ENCODE measurements at places on chromosomes 7 and 10.

- H3K27ac ChIP-seq: peak overlapping the region; percentile 1
- peaks cover 33% of the 10 kb centered on the region for H3K4me1 ChIP-seq
- no peak overlapping the region for H3K4me3 ChIP-seq
These were observed 22.8 kb downstream of the GNA12 start for GRCh38 chr7:2821161-2821841.

- H3K36me3 ChIP-seq: peaks cover 48% of the 10 kb centered on the region
- H3K4me3 ChIP-seq: no peak overlapping the region
- peak overlapping the region; percentile 2 for H3K27ac ChIP-seq
- H3K4me1 ChIP-seq: peaks cover 4% of the 10 kb centered on the region
- DNase-seq: peak; percentile 74
- H3K27me3 ChIP-seq: no peaks in the 10 kb centered on the region
These were observed 287.9 kb downstream of the TNS3 start for GRCh38 chr7:47293884-47294555.

- DNase-seq: no peak
- H3K4me3 ChIP-seq: no peak overlapping the region
- peaks cover 5% of the 10 kb centered on the region for H3K27me3 ChIP-seq
- H3K36me3 ChIP-seq: no peaks in the 10 kb centered on the region
- no peaks in the 10 kb centered on the region for H3K4me1 ChIP-seq
These were observed 55.2 kb upstream of the GDF10 start for GRCh38 chr10:47244560-47245500.

- no peak overlapping the region for H3K27ac ChIP-seq
- peaks cover 6% of the 10 kb centered on the region for H3K36me3 ChIP-seq
- peaks cover 4% of the 10 kb centered on the region for H3K4me1 ChIP-seq
- H3K4me3 ChIP-seq: no peak overlapping the region
These were observed 215.1 kb upstream of the FRMD4A start for GRCh38 chr10:14545827-14546226.

- no peaks in the 10 kb centered on the region for H3K4me1 ChIP-seq
- no peaks in the 10 kb centered on the region for H3K36me3 ChIP-seq
- no peak overlapping the region for H3K4me3 ChIP-seq
These were observed 126.7 kb downstream of the NT5C2 start for GRCh38 chr10:103066141-103067098.

- no peak overlapping the region for H3K27ac ChIP-seq
- no peaks in the 10 kb centered on the region for H3K27me3 ChIP-seq
These were observed 100.1 kb downstream of the XPNPEP1 start for GRCh38 chr10:109823196-109823595.

- no peaks in the 10 kb centered on the region for H3K27me3 ChIP-seq
- H3K4me1 ChIP-seq: no peaks in the 10 kb centered on the region
- no peak for DNase-seq
- no peaks in the 10 kb centered on the region for H3K36me3 ChIP-seq
- H3K4me3 ChIP-seq: no peak overlapping the region
These were observed 55.1 kb upstream of the AASS start for GRCh38 chr7:122199171-122199570.

DNA sequence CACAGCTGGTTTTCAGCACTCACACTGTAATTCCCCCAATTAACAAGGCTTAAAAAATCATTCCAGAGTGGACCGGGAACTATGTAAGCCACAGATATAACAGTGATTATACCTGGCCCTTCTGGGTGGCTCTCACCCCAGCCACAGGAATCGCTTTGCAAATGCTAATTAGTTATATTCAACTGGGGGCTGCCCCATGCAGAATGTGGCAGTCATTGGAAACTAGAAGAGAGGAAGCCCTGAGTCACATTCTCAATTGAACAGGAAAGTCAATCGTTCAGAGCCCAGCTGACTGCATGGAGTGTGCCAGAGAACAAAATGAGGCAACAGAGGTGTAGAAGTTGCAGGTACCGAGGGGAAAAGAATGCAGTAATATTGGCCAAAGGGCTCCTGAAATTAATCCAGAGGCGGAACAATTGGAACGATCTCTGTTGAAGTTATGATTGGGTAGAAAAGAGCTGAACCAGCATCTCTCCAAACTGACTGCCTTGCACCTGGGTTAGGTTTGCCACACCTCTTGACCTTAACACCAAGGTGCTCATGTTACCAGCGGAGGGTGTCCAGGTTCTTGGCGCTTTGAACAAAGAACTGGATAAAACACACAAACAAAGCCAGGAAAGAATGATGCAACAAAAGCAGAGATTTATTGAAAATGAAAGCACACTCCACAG lies 909.7 kb upstream of the AUTS2 start:
- H3K4me1 ChIP-seq: no peaks in the 10 kb centered on the region
- no peak overlapping the region for H3K27ac ChIP-seq
- DNase-seq: peak; percentile 44
- H3K36me3 ChIP-seq: no peaks in the 10 kb centered on the region
- no peaks in the 10 kb centered on the region for H3K27me3 ChIP-seq

GRCh38 chr10:110274647-110275046 lies 30.1 kb downstream of the SMNDC1 start:
- H3K4me1 ChIP-seq: peaks cover 2% of the 10 kb centered on the region
- no peak for DNase-seq
- H3K27me3 ChIP-seq: no peaks in the 10 kb centered on the region
- no peaks in the 10 kb centered on the region for H3K36me3 ChIP-seq

DNA sequence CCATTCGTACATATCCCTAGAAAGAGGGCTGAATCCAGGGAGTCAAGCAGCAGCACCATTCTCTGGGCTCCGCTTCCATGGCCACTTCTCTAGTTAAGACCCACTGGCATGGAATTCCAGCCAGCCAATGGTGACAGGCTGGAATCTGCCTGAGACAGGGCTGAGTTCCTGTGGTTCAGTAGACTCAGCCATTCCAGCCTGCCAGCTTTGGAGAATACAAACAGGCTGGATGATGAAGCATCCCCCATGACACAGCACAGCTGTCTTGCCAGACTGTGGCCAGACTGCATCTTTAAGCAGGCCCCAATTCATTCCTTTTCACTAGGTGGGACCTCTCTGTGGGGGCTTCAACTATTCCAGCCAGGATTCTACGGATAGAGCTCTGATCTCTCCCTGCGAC lies 329.6 kb downstream of the XPNPEP1 start:
- no peak overlapping the region for H3K27ac ChIP-seq
- no peak for DNase-seq
- no peaks in the 10 kb centered on the region for H3K4me1 ChIP-seq
- no peaks in the 10 kb centered on the region for H3K27me3 ChIP-seq

GRCh38 chr7:125255810-125256209 lies 326.2 kb upstream of the POT1 start:
- H3K36me3 ChIP-seq: no peaks in the 10 kb centered on the region
- no peak overlapping the region for H3K4me3 ChIP-seq
- no peak overlapping the region for H3K27ac ChIP-seq
- H3K4me1 ChIP-seq: no peaks in the 10 kb centered on the region
- H3K27me3 ChIP-seq: no peaks in the 10 kb centered on the region
- DNase-seq: no peak

GRCh38 chr7:71132377-71133231 lies 660 bp downstream of the GALNT17 start:
- H3K27me3 ChIP-seq: peaks cover 33% of the 10 kb centered on the region
- H3K27ac ChIP-seq: peak overlapping the region; percentile 9
- H3K4me3 ChIP-seq: peak overlapping the region; percentile 64
- peak; percentile 61 for DNase-seq
- H3K36me3 ChIP-seq: no peaks in the 10 kb centered on the region

DNA sequence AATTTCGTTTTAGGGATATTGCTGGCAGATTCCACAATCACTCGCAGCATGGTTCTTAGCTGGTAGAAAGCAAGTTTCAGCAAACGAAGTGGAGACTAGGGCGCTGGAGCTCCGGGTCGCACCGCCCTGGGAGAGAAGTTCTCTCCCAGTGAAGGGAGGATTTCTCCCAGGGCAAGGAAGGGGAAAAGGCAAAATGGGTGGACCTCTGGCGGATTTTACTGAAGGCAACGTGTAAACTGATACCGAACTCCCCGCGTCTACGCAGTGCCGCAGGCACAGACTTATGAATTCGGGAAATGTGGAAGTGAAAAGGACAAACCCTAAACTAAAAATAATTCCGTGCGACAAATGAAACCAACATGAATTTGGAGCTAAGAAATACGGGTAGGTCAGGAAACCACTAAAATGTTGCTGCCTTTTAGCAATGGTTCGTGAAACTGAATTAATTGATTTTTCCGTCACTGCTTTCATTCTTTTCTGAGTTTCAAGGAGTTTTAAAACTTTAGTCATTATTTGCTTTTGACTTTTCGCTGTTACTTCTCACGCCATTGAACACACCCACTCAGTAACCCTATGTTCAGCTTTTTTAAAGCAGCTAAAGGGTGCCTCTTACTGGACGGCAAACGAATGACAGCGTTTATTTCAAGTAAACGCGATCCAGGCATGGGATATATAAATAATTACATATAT lies at the start of gene MYOF:
TSS of gene MYOF (minus strand) at position 190 of the 690 bp plus-strand sequence. CDS start at position 50, 140 bp downstream.
- peak within 1 kb of the TSS; percentile 67 for H3K4me3 ChIP-seq
- H3K27me3 ChIP-seq: no peaks in the 10 kb centered on the region
- DNase-seq: peak; percentile 95
- no peaks in the 10 kb centered on the region for H3K36me3 ChIP-seq
- peak within 1 kb of the TSS; percentile 96 for H3K27ac ChIP-seq

GRCh38 chr7:129055294-129055816 lies 444 bp upstream of the TNPO3 start:
- H3K4me3 ChIP-seq: peak overlapping the region; percentile 98
- H3K36me3 ChIP-seq: no peaks in the 10 kb centered on the region
- H3K4me1 ChIP-seq: peaks cover 3% of the 10 kb centered on the region

DNA sequence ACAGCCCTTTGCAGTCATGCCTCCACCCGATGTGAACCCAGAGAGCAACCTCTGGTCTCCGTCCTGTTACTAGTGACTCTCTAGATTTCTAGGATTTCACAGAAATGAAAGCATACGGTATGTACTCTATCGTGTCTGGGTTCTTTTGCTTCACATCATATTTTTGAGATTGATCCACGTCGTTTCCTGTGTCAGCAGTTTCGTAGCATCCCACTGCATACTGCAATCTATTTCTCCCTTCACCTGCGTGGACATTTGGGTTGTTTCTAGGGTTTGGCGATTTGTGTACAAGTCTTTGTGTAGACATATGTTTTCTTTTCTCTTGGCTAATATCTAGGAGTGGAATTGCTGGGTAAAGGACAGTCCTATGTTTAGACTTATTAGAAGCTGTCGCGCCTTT lies 119.8 kb upstream of the PCBD1 start:
- no peak overlapping the region for H3K27ac ChIP-seq
- peaks cover 15% of the 10 kb centered on the region for H3K27me3 ChIP-seq

- DNase-seq: no peak
- H3K27me3 ChIP-seq: no peaks in the 10 kb centered on the region
- H3K4me3 ChIP-seq: no peak overlapping the region
- H3K27ac ChIP-seq: no peak overlapping the region
These were observed 73.4 kb downstream of the ARHGAP22 start for GRCh38 chr10:48531486-48531885.

DNA sequence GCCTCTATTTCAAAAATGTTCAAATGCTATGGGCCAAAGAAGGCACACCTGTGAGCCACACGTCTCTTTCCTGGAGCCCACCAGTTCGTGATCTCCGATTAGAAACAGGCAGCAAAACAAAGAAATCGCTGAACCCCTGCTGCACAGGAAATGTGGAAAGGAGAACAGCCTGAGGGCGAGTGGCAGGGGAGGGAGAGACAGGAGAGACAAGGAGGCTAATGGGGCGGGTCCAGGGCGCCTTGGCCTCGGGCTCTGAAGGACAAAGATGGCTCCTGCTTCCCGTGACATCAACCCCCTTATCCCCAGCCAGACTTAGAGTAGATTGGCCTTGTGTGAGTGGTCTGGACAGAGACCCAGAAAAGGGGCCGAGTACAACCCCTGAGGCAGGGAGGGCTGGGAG lies 62.4 kb upstream of the DOCK1 start:
- H3K27me3 ChIP-seq: no peaks in the 10 kb centered on the region
- no peak overlapping the region for H3K4me3 ChIP-seq
- no peaks in the 10 kb centered on the region for H3K36me3 ChIP-seq
- H3K4me1 ChIP-seq: no peaks in the 10 kb centered on the region
- DNase-seq: no peak

GRCh38 chr7:7119729-7120128 lies 62.6 kb upstream of the C1GALT1 start:
- H3K4me3 ChIP-seq: no peak overlapping the region
- H3K36me3 ChIP-seq: no peaks in the 10 kb centered on the region
- no peak overlapping the region for H3K27ac ChIP-seq
- H3K27me3 ChIP-seq: no peaks in the 10 kb centered on the region
- H3K4me1 ChIP-seq: no peaks in the 10 kb centered on the region
- no peak for DNase-seq

DNA sequence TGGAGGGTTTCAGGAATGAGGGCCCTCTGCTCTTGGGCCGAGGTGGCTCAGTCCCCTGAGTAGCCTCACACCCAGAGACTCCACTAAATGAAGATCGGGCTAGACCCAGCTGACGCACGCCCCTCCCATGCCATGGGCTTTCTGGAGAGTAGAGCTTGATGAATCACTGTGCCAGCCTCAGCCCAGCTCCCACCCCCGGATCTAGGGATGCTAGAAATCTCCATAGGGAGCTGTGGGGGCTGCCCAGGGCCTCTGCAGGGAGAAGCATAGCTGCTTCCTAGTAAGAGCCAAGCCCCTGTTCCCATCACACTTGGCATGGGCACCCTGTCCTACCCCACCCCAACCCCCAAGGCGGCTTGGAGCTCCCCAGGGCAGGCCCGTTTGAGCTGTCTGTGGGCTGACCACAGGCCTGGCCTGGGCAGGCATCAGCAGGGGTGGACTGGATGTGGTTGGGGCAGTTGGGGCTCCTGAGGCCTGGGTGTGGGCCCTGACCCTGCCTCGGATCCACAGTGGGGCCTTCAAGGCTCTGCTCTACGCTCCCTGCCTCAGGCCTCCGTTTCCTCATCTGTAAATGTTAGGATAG lies 121.2 kb downstream of the ZMIZ1 start:
- H3K4me1 ChIP-seq: peaks cover 81% of the 10 kb centered on the region
- H3K4me3 ChIP-seq: no peak overlapping the region
- no peaks in the 10 kb centered on the region for H3K27me3 ChIP-seq
- peaks cover 6% of the 10 kb centered on the region for H3K36me3 ChIP-seq
- DNase-seq: no peak
- no peak overlapping the region for H3K27ac ChIP-seq

- H3K4me1 ChIP-seq: no peaks in the 10 kb centered on the region
- no peak for DNase-seq
- no peaks in the 10 kb centered on the region for H3K27me3 ChIP-seq
These were observed 279.7 kb upstream of the KLF14 start for GRCh38 chr7:131013716-131014115.

GRCh38 chr10:96230527-96230926 lies 40.8 kb downstream of the BLNK start:
- DNase-seq: no peak
- H3K27ac ChIP-seq: no peak overlapping the region
- H3K36me3 ChIP-seq: no peaks in the 10 kb centered on the region
- no peaks in the 10 kb centered on the region for H3K27me3 ChIP-seq
- H3K4me1 ChIP-seq: no peaks in the 10 kb centered on the region
- H3K4me3 ChIP-seq: no peak overlapping the region
